ENCODE measurements at places on chromosomes 3 and 15.

- no peak for DNase-seq
These were observed 6.3 kb downstream of the CCPG1 start for GRCh38 chr15:55401786-55402246.

GRCh38 chr3:54353946-54354345 lies 231.6 kb downstream of the CACNA2D3 start:
- no peak for DNase-seq

- no peak for DNase-seq
These were observed 421.8 kb downstream of the NLGN1 start for GRCh38 chr3:173819368-173819767.

DNA sequence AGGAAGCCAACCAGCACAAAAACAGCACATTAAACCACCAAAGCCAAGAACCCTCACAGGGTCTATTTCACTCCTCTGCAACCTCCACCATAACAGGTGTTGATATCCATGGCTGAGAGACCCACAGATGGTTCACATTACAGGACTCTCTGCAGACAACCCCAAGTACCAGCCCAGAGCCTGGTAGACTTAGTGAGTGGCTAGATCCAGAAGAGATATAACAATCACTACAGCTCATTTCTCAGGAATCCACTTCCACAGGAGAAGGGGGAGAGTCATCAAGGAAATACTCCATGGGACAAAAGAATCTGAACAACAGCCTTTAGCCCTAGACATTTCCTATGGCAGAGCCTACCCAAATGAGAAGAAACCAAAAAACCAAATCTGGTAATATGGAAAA lies 168.1 kb upstream of the CD96 start:
- DNase-seq = no peak

GRCh38 chr15:91783451-91783850 lies 70.1 kb upstream of the SLCO3A1 start:
- no peak for DNase-seq

DNA sequence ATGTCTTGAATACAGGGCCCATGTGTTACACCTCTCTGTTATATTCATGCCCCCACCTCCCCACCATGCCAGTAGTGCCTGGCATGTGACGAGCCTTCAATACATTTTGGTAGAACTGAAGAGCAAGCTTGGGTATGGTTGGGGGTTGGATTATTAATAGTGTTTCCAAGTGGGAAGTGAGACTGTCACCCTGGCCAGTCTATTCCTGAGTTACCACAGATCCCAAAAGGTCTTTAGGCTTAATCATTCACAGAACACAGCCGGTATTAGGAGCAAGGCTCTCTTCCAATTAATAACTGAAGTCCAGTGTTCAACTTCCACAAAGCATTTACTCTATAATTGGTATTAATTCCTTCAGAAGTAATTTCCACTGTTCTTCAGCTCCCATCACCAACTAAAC lies 231.9 kb upstream of the LRTM1 start:
- DNase-seq = no peak

GRCh38 chr3:16428612-16429011 lies 84.9 kb downstream of the RFTN1 start:
- DNase-seq = no peak

GRCh38 chr3:117836296-117836695 lies 1126.7 kb downstream of the TUSC7 start:
- no peak for DNase-seq

DNA sequence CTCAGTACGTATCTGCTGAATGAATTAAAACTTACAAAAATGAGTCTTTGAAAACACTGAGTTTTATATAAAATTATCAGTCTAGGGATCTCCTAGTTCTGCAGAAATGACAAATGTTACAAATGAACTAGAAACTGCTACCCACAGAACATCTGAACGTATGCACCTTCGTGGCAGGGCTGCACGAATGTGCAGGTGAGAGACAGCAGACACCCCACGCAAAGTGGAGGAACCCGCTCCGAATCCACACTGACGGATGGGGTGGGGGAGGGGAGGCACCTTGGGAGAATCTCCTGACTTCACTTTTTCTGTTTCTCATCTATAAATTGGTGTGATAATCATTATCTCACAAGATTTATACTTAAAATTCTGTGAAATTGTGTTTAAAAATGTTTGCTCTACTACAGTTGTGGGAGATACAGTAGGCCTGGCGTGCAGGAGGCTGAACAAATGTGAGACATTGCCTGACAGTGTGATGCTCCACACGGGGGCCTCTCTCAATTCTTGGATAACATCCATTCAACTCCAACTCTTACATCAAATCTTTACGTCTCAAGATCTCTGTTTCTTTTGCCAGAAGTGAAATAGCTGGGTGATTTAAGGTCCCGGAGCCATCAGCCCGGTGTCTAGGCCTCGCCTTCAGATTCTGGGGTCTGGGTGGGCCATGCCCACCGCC lies 86.9 kb downstream of the ATP10A start:
- DNase-seq = no peak

DNA sequence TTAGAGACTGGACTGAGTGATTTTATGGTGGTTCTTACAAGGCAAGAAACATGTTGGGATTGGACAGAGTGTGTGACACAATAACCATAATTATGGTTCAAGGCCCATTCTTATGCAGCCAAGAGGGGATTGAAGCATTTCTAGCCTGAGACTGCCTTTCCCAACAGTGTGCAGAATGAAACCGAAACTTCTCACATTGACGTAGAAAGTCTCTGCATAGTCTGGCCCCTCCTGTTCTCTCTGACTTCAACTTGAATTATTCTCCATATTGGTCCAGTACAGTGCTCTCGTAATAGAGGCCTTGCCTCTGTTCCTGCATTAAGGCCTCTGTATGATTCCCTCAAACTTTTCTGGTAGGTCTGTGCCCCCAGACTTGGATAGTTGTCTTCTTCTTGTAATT lies 138.3 kb downstream of the DIPK2A start:
- DNase-seq = no peak

DNA sequence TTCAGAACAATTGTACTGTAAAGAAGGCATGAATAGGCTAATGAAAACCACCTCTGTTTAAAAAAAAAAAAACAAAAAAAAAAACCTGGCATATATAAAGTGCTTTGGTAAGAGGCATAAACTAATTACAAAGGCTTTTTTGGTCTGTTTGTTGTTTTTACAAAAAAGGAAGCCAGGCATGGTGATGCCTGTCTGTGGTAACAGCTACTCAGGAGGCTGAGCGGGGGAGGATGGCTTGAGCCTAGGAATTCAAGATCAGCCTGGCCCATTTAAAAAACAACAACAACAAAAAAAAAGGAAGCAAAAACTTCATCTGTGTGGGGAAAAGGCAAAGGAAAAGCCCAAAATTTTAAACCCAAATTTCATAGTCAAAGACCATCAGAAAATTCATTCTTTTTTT lies 47.0 kb downstream of the OSBPL10 start:
- no peak for DNase-seq

DNA sequence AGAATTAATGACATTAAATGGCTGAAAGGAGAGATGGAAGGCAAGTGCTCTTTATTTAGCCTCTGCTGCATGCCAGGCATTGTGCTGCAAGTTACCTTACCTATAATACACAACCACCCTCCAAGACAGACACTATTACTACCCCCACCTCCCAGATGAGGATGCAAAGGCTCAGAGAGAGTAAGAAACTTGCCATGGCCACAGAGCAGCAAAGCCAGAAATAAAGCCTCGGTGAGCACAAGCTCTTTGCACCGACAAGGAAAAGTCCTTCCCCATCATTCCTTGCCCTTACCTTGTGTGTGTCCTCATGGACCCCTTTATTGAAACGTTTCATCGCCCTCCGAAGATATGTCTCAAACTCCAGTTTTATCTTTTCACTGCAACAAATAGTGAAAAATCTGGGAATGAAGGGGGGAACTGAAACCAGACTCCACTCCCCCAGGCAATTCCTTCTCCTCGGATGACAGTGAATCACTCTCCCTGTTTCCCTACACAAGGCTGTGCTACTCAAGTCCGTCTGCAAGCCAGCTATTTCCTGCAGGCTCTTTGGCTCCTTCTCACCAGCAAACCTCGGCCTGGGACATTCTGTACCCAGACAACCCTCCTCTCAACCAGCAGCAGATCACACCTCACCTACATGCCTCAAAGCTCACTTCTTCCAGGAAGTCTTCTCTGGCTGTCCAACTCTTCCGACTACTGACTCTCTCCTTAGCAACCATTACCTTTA lies 11.4 kb downstream of the XPC start:
- no peak for DNase-seq

- DNase-seq = no peak
These were observed 80.7 kb downstream of the ABI3BP start for GRCh38 chr3:100912571-100912970.

DNA sequence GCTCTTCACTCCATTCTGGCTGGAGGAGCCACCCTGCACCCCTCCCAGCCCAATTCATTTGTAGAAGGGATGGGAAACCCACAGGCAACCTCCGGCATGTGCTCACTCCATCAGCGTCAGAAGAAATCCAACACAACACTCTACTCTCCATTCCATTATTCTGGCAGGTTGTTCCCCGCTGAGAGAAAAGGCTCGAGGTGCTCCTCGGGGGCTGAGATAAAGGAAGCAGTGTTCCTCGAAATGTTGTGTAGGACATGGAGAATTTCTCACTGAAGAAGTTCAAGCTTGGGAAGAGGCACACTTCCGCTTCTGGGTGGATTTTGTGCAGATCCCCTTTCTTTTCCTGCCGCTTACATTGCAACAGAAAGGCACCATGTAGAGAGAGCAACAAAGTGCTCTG lies 355.0 kb upstream of the CFAP20DC start:
- DNase-seq = no peak

DNA sequence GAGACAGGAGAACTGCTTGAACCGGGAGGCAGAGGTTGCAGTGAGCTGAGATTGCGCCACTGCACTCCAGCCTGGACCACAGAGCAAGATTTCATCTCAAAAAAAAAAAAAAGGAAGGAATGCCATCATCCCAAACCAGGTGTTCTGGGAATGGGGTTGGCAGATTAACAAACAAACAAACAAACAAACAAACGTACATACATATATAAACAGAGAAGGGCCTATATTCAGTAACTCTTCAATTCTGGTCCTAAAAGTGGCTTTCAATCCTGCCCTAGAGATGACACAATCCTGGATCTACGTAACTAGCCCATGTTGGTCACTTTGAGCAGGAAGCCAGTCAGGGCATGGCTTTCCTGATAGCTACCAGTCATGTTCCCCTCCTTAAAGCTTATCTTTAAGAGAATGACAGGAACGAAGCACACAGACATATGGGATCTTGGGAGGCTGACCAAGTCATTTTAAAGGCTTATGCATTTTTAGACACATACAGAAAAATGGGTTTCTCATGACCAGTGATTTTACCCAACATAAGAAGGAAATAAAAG lies 29.9 kb upstream of the RAB11A start:
- no peak for DNase-seq

GRCh38 chr3:45435961-45436360 lies 47.6 kb downstream of the LARS2 start:
- DNase-seq = no peak

DNA sequence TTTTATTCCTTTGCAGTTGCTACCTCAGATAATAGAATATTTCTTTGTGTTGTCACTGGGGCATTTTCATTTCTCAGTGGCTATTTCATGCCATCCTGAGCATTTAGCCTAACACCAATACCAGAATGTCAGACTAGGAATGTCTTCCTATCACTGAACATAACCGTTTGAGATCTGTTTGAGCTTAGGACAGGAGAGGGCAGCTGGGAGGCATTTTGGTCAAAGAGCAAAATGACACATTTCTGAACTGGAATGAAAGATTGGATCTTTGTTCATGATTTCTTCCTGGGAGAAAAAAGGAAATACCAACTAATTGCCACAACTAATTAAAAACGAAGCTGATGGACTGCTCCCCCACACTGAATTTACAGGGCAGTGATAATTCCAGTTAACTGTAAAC lies 921.3 kb upstream of the NR2F2 start:
- DNase-seq = no peak

DNA sequence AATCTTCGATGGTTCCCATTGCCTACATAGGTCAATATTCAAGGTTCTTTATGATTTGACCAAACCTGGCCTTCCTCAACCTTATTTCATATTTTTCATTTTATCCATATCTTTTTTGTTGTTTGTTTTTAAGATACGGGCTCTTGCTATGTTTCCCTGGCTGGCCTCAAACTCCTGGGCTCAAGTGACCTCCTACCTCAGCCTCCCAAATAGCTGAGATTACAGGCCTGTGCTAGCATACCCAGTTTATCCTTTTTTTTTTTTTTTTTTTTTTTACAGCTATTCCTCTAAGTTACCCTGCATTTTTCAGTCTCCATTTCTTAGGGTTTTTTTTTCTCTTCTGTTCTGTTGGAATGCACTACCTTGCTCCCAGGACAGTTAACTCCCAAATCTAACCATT lies 14.5 kb downstream of the ZNF609 start:
- DNase-seq = no peak

- DNase-seq = peak; percentile 74
These were observed 121.2 kb downstream of the TLE3 start for GRCh38 chr15:69976366-69976994.

All from HT-29 (cell line).